ENCODE measurements at places on chromosomes 16 and 17.
A peak's percentile ranks its signal among the peaks of the same experiment; 100 is the strongest.

DNA sequence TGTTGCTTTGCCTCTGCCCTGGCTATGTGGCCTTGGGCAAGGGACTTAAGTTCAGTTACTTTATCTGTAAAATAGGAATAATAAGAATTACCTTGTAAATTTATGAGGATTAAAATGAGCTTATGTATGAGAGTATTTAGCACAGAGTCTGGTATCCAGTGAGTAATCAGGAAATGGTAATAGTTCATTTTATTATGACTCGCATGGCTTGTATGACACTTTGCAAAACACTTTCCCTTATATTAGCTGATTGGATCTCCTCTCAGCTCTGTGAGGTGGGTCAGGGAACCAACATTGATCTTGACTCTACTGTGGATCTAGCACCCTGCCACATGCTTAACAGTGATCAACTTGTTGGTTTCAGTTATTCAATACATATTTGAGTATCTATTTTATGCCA, 8.3 kb upstream of the CDH3 start:
- DNase-seq: no peak

DNA sequence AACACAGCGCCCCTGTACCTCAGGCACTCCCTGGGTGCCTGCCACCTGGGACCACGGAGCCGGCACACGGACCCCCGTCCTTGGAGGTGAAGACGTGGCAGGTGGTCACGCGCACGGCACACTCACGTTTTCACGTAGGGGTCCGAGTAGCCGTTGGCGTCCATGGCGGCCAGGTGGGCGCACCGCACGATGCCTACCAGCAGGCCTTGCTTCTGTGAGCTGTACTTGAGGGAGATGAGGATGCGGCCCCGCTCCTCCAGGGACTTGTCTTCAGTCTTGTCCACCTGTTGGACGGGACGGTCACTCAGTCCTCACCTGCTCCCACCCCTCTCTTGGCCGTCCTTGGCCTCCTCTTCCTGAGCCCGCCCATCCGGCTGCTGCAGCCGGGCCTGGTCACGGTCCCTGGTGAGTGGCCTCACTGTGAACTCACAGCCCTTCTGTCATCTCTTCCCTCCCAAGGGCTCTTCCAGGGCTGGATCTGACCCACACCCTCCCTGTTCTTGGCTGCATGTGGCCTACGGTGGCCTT, 18.8 kb downstream of the SCGB1C2 start:
- DNase-seq: no peak

DNA sequence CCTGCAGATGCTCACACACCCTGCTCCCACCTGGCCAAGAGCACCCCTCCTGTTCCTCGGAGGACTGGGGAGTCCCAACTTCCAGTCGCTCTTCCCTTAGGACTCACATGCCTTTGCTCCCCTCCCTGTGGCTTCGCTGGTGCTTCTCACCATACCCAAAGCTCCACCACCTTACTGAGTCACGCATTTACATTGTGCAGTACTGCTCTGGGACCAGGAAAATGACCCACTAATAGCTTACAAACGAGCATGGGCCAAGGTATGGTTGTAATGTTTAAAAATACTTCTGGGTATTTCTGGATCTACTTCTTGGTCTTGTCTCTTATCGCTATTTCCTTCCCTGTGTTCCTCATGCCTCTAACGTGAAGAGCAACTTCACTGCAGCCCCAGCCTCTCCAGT, 41.0 kb upstream of the CDRT4 start:
- DNase-seq: no peak

DNA sequence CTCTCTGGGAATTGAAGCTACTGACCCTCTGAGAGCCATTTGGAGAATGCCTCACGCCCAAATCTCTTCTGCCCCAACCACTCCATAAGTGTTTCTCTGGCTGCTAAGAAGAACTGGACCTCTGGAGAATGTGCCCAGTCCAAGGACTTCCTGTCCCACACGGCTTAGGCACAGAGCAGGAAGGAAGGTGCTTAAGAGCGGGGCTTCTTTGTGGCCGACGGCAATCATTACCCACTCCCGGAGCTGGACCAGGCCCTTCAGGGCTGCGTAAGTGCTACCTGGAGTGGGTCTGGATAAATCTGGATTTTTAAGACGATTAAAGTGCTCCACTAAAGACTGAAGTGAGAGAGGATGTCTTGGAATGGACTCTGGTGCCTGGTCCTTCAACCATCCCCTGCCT, 1.8 kb downstream of the CCDC42 start:
- no peak for DNase-seq

- peak; percentile 58 for DNase-seq
These were observed 10.5 kb downstream of the TMIGD1 start for GRCh38 chr17:30323262-30323894.

DNA sequence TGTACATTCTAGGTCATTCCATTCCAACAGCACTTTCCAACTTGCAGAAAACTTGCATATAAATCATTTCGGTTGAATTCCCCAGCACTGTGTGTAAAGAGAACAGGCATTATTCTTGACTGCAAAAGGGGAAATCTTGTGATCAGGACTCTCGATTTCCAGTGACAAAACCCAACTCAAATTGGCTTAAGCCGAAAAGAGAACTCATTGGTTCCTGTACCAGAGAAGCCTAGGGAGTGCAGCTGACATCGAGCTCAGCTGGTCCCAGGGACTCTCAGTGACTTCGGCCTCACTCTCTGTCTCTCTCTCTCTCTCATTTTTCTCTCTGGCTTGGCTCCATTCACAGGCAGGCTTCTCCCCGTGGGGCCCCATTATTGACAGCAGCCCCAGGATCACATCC, 30.7 kb downstream of the CD300LF start:
- DNase-seq: no peak

DNA sequence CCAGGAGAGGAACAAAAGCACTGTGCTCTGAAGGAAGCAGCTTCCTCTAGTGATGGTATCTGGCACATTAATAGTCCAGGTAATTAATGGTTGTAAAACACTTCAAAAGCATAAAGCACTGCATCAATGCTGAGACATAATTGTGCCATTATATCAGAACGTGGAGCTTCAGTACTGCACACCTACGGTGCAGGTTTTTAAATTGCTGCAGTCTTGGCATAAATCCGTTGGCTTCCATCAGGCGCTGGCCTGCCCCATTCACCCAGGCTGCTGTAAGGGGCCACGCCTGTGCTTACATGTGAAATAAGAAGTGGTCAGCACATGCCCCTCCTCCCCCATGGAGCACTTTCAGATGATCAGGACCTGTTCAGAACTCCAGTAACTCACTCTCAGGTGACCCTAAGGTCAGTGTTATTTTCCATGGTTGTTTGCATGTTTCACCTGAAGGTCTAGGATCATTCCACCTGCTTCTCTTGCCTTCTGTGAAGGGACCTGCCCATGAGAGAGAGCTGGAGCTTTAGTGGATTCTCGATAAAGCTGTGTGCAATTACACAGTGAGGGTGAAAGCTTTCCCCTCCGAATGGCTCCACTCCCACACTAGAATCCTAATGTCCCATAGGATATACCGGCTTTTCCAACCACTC, 345.3 kb downstream of the CA10 start:
- DNase-seq: no peak

DNA sequence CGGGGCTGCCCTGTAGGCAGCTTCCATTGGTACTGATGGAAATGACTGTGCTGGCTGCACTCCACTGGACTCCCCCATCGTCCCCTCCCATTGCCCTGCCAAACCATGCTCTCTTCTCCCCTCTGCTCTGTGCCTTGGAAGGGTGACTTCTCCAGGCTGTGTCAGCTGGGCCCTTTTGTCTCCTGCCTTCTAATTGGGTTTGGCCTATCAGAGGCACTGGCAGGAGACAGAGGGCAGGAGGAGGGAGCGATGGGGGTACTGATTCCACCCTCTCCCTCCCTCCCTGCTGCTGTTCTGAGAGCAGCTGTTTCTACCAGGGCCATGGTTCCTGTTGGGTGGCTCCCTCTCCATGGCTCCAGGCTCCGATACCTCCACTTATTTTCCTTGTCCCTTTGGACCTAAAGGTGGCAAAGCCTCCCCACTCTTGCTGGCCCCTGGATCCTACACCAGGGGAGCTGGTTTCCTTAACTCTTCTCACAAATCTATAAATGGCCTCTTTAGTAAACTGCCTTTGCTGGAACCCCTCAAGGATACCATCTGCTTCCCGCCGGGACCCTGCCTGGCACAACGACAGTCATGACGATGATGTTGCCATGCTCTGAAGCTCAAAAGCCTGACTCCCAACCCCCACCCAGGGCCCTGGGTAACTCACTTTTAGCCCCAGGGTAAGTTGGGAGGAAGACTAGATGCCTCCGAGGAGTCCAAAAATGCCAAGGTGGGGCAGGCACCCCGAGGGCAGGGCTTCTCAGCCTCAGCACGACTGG, 123.8 kb upstream of the RPL38 start:
- no peak for DNase-seq

DNA sequence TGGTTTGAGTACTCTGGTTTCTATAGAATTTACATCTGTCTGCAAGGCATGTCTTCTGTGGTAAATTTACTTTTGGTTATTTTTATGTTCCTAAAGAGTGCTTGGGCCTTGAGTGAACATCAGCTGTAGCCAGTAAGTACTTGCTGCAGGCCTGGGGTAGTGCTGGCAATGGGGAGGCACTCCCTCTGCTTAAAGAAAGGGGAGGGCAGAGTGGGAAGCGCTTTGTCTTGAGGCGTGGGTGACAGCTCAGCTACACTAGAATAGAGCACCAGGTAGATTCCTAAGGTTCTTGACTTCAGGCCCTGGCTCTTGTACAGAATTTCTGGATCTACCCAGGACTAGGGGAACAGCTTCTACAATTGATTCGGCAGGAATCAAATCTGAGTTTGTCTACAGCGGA, 50.6 kb downstream of the MPHOSPH6 start:
- DNase-seq: no peak

- no peak for DNase-seq
These were observed 8.3 kb downstream of the PITPNM3 start for GRCh38 chr17:6548034-6548433.

GRCh38 chr17:7912927-7913524, 3.1 kb downstream of the RNF227 start:
- peak; percentile 20 for DNase-seq

DNA sequence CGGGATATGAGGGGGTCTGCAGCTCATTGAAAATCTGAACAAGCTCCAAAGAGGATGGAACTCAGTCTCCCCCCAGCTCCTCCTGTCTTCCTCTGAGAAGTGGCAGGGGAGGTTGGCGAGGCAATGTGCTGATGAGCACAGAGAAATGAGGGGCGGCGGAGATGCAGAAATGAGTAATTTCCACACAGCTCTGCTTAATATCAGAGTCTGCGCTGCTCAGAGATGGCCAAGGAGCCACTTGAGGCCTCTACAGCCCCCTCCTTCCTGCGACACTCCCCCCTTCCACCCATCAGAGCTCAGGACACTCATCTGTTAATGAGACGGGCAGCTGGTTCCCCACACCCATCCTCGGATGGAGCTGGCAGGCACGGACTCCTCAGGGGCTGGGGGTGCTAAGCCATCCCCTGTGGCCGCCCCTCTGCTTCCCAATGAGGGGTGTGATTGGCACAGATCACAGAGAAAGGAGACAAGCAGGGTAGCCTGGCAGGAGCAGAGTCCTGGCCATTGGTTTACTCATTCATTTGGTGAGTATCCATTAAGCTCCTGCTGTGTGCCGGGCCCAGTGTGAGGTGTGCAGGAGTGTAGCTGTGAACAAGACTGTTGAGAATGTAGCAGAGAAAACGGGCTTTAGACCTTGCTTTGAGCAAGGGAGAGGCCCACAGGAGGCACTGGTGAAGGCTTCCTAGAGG, 12.7 kb upstream of the CRHR1 start:
- DNase-seq: no peak

GRCh38 chr16:57868913-57869520, 66.7 kb upstream of the KIFC3 start:
- no peak for DNase-seq

DNA sequence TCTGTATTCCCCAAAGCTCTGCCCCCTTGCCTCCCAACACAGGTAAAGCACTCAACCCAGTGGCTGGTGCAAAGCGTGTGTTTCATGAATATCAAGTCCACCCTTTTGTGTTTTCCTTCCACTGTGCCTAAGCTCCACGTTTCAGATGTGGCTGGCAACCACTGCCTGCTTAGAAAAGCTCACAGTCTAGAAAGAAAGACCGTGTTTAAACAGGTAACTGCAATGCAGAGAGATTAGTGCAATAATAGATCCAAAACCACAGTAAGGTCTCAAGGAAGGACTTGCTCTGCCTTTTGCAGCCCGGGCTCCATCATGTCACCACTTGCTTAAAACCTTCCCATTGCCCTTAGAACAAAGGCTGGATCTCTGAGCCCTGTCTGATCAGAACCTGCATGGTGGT, 240.2 kb upstream of the C16orf82 start:
- DNase-seq: no peak

DNA sequence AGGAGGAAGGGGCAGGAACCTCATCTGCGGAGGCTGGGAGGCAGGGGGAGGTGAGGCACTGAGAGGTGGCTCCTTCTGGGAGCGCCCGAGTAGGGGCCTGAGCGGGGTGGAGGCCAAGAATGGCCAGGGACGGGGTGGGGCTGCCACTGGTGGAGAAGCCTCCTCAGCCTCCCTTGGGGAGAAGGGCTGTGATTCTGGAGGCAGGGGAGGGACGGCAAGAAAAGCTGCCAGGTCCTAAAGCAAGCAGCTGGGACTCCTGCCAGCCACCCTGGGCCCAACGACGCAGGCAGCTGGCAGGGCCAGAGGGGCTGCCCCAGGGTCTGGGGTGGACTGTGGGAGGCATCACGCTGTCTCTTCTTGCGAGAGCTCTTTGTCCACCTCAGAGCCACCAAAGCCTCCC, 12.7 kb upstream of the MLKL start:
- DNase-seq: no peak

GRCh38 chr16:24318680-24319079, 62.5 kb downstream of the CACNG3 start:
- DNase-seq: no peak

DNA sequence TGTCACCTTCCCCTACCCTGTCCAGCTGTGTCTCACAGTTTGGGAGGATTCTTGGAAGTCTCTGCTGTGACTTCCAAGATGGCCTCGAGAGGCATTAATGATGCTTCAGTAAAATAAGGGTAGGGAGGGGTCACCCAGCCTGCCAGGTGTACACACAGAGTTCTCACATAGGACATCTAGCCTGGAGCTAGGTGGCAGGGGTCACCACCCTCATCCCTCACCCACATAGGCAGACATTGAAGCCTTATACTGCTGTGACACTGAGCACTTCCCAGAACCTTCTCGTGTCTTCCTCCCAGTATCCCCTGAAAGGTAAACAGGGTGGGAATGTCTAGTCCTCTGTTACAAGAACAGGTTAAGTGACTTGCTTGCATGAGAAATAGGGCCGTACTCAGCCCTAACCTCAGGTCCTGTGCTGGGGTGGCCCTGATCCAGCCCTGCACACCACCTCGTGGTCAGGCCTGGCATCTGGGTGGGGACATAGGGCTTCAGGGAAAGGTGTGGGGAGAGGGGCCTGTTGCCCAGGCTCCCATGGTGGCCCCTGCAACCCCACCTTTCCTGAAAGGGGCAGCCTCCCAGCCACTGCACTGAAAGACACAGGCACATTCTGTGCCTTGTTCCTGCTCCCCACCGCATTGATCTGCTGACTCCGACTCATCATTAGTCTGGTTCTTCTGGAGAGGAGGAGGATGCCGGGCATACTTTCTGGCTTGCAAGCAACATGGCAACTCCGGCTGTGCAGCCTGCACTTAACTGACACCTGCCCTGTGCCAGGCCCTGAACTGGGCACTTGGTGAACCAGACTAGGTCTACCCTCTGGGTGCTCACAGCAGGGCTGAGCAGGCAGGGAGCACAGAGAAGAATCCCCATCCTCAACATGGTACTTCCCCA, 3.6 kb upstream of the MMP15 start:
- no peak for DNase-seq

- no peak for DNase-seq
These were observed 46.2 kb upstream of the CRYM start for GRCh38 chr16:21324267-21324666.
